ENCODE measurements at places on chromosomes 7 and 10.
A peak's percentile ranks its signal among the peaks of the same experiment; 100 is the strongest.

DNA sequence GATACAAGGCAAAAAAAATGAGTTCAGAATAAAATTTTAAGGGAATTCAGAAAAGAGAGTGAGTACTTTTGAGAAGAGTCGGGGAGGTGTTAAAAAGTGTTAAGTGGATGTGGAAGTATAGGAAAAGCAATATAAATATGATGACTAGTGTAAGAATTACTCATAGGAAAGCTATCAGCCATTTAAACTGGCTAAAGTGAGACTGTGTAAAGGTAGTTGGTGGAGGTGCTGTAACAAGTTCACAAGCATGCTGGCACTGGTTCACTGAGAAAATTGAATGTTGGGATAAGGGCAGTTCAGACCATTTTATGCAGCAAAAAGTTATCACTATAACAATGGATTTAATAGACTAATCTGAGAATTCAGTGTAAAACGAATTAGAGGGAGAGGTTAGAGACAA, 179.0 kb upstream of the DKK1 start:
- no peak for DNase-seq

DNA sequence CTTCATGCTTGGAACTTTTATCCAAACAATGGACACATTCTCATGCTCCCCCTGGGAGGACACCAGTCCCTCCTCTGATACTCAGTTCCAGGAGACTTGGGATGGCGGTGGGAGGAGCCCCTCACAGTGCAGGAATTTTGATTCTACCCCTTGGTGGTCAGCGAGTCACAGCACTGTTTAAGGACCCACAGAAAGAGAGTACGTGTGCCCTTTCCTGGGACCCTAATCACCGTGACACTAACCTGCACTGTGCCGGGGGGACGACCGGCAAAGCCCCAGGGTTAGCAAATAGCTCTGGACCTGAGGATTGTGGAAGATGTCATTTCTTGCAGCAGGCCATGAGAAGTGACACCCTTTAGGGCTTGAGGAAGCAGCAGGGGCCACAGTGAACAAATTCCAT, 10.4 kb downstream of the AFAP1L2 start:
- DNase-seq = no peak

- no peak for DNase-seq
Observed at GRCh38 chr10:121615435-121615793, 17.2 kb upstream of the FGFR2 start.

DNA sequence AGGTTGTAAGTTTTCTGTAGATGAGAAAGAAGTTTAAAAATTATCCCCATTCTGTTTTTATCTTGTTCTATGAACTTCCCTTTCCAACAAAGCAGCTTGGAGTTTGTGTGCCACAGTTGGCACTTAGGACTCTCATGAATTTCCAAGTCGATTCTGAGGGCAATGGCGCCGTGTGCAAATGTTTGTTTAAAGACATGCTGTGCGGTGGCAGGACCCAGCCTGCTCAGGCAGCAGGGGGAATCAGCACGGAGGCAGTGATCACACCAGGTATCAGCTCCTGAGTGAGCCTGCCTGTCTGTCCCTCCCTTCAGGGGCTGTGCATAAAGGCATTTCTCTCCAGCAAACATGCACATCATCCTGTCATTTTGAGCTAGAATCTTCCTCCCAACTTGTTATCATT, 109.8 kb upstream of the WDR11 start:
- DNase-seq = no peak

DNA sequence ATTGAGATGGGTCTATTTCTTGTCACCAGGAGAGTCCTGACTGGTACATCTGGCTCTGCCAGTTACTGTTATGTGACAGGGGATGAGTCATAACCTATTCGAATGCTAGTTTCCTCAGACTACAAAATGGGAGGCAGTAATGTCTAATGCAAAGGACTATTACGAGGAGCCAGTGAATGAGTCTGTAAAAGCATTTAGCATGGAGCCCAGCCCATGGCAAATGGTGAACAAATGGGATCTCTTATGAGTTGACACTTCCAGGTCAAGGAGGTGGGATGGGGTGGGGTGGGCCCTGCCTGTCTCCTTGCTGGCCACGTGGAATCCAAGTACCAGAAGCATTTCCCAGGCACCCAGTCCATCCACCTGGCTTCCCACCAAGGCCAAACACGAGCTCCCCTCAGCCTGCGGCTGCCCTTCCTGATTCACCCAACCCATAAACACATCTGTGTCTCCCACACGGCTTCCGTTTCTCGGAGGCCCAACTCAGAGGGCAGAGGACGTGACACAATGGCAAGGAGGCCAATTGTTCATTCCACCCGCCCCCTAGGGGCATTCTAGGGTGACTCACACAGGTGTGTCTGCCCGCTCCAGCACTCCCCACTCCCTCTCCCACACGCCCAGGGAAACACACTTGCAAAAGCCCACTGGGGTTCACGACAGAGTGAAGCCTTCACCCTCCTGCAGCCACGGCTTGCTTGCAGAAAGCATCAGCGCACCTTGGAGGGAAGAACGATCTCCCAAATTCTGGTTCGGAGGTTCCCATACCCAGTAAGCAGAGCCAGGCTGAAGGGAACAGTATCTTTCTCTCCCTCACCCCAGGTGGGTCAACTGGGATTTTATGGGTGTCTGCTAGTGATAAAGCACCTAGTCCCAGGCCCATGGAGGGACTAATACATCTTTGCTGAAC, 109.8 kb downstream of the SH3PXD2A start:
- DNase-seq = no peak

GRCh38 chr7:133654547-133654946, 401.7 kb downstream of the EXOC4 start:
- no peak for DNase-seq

GRCh38 chr10:89337484-89337883, 9.7 kb downstream of the IFIT3 start:
- DNase-seq = no peak

GRCh38 chr10:50972591-50972990, 87.2 kb upstream of the A1CF start:
- DNase-seq = no peak

- DNase-seq = no peak
Observed at GRCh38 chr7:32178677-32179366, 108.6 kb upstream of the PDE1C start.

GRCh38 chr10:58932577-58933314, 243.7 kb upstream of the PHYHIPL start:
- DNase-seq = no peak

GRCh38 chr7:30928254-30928872, 16.7 kb downstream of the AQP1 start:
- no peak for DNase-seq

DNA sequence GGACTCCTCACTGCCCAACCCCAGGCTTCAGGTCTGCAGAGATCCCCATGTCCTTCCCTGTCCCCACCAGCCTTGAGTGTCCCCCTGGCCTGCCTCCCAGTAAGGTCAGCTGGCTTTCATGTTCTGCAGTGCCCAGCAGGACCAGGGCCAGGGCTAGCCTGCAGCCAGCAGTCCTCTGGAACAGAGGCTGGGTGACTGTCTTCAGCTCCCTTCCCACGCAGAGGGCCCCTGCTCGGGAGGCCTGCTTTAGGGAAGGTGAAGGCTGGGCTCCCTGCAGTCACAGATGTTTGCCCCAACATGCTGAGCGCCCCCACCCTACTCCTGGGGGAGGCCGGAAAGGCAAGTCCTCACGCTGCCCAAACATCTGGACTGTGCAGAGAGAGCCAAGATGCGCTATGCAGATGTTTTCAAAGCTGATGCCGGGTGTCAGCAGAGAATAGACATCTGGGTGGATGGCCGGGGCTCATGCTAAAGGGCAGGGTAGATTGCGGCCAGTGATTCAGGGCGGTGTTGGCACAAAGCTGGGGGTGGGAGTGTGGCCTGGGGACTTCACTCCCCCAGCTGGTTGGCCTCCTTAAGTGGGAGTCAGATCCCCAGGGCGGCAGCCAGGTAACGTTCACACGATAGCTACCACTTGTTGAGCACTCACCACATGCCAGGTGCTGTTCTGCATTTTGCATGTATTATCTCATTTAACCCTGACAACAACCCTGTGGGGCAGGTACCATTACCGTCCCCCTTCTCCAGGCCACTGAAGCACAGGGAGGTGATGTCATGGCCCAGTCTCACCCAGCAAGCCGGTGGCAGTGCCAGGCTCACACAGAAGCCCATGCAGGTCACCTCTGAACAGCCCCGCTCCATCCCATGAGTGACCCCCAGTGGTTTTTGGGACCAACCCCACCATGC, 71.2 kb upstream of the COL13A1 start:
- no peak for DNase-seq

DNA sequence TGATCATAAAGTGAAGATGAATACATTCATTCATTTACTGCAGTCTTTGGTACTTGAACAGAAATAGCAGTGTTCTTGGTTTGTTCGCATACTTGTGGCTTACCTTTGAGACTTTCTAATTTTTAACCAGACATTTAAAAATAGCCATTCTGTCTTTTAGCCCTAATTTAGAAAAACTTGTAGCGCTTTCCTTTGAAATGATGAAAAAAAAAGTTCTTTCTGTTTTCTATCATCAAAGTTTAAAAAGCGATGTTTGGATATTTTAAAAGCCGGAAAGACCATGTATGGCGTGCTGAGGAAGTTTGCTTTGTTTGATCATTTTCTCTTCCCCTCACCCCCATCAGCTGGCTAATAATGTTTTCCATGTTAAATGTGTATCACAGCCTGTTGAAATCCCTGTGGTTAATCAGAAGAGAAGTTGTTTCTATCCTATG, 116.3 kb downstream of the CUX1 start:
- no peak for DNase-seq

GRCh38 chr7:41878309-41879295, 175.7 kb upstream of the INHBA start:
- no peak for DNase-seq

GRCh38 chr7:29309041-29309854, 114.7 kb downstream of the CHN2 start:
- peak; percentile 18 for DNase-seq

- DNase-seq = no peak
Observed at GRCh38 chr10:71492872-71493271, 96.2 kb downstream of the CDH23 start.

- DNase-seq = no peak
Observed at GRCh38 chr10:28593811-28594210, 60.9 kb downstream of the WAC start.

DNA sequence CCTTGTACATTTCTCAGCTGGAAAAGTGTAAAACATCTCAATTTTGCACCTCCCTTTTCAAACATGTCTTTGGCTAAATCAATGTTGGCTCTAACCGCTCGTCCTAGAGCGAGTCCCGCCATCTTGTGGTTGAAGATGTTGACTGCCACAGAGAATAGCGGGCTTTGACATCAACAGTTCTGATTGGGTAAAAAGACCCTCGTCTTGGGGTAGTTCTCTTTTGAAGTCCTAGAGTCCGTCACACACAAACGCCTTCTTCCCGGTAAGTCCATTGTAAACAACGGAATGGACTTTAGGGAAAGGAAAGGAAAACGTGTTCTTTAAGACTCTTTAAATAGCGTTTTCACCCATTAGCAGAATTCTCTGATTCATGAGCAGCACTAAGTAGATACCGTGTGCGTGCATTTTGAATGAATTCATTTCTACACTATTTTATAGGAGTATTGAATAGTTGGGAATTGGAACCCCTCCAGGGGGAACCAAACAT, 452 bp upstream of the RPP30 start:
- peak; percentile 75 for DNase-seq

- no peak for DNase-seq
Observed at GRCh38 chr10:71268758-71269157, 50.3 kb upstream of the SLC29A3 start.

- DNase-seq = no peak
Observed at GRCh38 chr10:100307684-100308083, 21.2 kb upstream of the BLOC1S2 start.

GRCh38 chr10:17056781-17057428, 72.7 kb downstream of the CUBN start:
- no peak for DNase-seq

- DNase-seq = no peak
Observed at GRCh38 chr7:63067897-63068585, 930.6 kb upstream of the ZNF722 start.

DNA sequence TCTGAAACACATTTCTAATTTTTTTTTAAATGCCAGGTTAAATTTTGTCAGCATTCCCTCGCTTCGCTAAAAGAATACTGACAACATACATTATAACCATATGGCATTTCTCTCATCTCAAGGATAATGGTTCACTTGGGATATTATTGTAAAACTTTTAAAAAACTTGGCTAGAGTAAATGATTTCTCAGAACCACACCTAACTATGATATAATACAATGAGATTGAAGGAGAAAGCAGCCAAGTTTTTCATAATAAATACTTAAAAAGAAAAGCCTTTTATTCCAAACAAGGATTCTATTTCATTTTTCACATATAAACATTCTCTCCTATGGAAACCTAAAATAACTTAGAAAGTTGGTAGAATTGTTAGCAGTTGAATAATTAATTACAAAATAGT, 413.9 kb downstream of the HGF start:
- DNase-seq = no peak

DNA sequence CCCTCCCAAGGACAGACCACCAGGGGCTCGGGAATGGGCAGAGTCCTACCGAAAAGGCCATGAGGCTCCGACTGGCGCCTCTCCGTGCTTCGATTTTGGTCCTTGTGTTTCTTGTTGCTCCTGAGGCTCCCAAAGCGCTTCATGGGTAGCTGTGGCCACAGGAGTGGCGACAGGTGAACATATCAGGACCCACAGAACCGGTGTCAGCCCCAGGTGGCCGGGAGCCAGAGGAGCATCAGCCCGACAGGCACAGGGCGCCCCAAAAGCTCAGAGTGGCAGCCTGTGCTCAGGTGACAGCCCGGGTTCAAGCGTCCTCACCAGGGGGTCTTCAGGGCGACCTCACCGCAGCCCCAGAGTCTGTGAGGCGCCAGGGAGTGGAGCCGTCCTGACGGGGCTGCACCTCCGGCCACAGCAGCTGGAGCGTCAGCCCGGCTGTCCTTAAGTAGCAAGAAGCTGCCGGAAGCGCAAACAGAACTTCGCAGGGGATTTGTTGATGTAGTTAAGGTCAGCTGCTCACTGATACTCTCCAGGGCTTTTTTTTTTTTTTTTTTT, 141.0 kb downstream of the PRKAG2 start:
- DNase-seq = peak; percentile 70

DNA sequence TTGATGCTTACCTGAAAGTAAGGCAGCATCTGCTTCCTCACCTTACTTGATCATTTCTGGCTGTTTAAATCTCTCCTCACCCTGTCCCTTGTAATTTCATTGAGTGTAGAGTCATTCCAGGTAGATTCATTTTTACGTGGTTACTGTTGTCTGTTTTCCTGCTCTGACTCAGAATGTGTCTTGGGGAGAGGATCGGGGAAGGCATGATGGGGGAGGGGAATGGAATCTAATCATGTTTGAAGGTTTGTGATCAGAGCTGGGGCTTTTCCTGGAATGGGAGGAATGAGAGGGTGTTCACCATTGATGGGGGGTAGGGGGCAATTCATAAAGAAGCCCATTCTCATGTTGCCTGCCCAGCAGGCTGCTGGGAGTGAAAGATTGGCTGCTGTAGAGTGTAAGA, 18.7 kb downstream of the SEC24C start:
- DNase-seq = no peak

- DNase-seq = no peak
Observed at GRCh38 chr10:103786020-103786419, 69.4 kb downstream of the SH3PXD2A start.

Measured in NCI-H2081 (cell line).